ENCODE measurements at places on chromosomes 5 and 9.

- DNase-seq = peak; percentile 40
Observed at GRCh38 chr9:2298217-2298616, 283.1 kb downstream of the SMARCA2 start.

DNA sequence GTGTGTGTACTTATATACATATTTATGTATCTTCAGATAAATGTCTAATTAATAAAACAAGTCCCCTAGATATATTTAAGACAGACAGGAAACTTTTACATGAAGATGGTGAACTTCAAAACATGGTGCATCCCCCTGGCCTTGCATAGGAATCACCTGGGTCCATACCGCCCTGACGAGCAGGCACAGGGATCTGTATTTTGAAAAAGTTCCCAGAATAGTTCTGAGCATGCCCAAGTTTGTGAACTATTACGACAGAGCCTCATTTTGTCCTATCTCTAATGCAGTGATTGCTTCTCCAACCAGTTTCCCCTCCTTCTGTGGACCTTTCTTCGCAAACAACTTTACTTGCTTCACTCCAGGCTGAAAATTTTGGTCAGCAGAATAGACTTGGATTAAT, 98.1 kb downstream of the APBA1 start:
- no peak for DNase-seq

- no peak for DNase-seq
Observed at GRCh38 chr9:4639420-4639819, 22.7 kb upstream of the PLPP6 start.

GRCh38 chr9:93207326-93207814, 23.4 kb downstream of the WNK2 start:
- DNase-seq = peak; percentile 43

DNA sequence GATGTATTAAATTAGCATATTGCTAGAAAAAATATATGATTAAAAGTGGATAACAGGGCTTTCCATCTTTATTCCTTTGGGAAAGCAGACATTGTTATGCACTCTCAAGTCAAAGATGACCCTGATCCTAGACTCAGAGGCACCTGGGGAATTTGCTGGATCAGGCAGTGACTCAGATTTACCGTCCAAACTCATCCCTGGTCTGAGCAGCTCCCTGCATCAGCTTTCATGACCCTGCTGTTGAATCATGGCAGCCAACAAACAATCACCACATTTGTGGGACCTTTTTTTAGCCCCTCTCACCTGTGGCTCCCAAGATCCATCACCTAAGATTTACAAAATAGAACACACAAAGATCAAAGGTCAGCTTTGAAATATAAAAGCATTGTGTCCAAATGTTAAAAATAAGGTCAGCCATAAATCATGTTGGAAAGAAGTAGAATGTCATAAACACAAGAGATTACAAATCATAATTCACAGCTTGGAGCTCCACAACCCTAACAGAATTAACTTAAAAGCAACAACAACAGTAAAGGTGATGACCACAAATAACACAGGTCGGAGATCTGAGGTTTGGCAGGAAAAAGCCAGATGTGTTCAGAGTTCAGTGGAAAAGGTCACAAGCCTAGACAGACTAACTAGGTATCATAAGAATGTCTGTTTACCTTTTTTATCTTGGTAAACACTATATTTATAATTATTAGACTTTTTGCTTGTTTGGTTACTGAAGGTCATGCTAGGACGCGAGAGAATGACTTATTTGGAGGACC, 55.5 kb downstream of the ZFAND5 start:
- no peak for DNase-seq

GRCh38 chr5:88663793-88664216, 219.2 kb downstream of the MEF2C start:
- DNase-seq = no peak

- DNase-seq = no peak
Observed at GRCh38 chr9:130929571-130930038, 9.4 kb downstream of the FIBCD1 start.

- DNase-seq = no peak
Observed at GRCh38 chr5:35313291-35313690, 83.0 kb upstream of the PRLR start.

DNA sequence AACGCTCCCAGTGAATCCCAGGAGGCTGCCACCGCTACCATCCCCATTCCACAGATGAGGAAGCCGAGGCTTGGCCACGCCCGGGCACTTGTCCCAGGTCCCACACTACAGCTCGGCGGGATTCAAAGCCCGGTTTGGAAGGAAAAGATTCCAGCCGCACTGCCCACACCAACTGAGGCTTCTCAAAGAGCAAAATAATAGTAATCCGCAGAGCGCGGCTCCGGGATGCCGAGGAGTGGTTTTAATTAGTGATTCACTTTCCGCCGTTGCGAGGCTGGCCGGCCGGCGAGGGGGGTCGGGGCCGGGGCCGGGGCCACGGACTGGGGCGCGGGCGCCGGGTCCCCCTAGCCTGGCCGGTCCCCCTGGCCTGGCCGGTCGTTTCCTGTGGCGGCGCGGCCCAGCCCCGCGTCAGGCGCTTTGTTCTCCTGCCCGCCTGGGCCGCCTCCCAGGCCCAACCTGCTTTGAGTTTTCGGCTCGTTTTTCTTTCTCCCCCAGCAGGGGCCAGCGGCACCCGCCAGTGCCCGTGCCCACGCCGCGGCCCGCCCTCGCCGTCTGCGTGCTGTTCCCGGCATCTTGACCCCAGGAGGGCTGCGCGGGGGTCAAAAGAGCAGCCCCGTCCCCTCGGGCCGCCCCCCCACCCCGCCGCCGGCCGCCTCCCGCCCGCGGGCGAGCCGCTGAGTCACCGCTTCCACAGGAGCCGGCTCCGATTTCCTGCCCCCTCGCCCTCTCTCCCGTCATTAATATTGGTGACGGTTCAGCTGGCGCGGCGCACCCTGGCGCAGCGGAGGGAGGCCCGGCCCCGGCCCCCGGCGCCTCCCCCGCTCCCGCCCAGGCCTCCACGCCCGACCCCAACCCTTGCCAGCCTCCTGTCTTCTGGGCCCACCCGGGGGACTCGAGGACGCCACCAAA, 31.2 kb downstream of the FGF18 start:
- peak; percentile 12 for DNase-seq

DNA sequence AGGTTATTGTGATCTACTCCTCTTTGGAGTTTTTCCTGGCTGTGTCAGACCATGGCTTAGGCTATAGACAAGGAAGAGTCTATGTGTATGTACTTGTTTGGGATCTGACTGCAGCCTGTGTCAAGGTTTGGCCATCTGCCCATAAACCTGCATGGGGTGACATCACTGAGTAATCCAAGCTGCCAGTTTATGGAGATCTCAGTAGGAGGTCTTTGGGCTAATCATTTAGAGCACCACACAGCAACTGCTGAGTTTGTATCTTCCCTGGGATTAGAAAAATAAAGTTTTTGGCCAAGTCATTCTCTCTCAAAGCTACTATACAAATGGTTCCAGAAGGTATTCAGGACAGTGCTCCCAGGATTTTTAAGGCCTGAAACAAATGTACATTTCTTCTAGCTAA, 65.5 kb upstream of the HSPB3 start:
- DNase-seq = peak; percentile 82

- no peak for DNase-seq
Observed at GRCh38 chr5:161261668-161262323, 284.7 kb downstream of the GABRB2 start.

DNA sequence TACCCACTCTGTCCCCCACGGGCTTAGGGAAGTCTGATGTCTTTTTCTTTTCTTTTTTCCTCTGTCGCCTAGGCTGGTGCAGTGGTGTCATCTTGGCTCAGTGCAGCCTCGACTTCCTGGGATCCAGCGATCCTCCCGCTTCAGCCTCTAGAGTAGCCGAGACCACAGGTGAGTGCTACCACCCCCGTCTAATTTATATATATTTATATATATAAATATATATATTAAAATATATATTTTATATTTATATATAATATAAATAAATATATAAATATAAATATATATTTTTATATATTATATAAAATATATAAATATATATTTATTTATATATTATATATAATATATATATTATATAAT, 3.3 kb upstream of the ANXA2R start:
- no peak for DNase-seq

GRCh38 chr9:89078860-89079259, 87.6 kb downstream of the S1PR3 start:
- no peak for DNase-seq

DNA sequence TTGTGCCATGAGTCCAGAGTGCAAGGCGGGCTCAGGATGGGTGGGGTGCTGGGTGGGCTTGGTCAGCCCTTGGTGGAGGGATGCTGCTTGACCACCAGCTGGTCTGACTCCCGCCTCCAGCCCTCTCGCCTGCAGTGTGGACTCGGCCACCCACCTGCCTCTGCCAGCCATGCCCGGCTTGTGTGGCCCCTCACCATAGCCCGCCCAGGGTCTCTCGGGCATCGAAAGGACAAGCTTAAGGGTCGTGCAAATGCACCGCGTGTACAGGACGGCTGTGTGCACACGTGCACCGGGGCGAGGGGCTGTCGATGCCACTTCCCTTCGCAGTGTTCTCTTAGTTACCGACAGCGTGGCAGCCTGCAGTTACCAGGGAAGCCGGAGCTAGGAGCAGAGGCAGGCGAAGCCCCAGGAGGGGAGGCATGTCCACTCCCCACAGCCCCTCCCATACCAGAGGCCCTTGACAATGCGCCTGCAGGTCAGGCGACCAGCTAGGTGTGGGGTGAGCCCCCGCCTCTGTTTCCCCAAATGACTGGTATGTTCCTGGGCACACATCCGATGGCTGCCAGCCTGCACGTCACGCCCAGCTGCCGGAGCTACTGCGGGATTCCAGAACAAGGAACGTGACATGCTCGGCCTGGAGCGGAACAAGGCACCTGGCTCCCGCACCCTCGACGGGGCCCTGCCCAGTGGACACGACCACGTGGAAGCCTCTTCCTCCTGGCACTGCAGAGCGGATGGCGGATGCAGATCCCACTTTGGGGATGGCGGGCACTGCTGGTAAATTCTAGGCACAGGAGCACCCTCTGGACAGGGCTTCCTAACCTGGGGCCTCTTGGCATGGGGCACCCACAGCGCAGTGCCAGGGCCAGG, 7.8 kb downstream of the LCN9 start:
- DNase-seq = peak; percentile 12

DNA sequence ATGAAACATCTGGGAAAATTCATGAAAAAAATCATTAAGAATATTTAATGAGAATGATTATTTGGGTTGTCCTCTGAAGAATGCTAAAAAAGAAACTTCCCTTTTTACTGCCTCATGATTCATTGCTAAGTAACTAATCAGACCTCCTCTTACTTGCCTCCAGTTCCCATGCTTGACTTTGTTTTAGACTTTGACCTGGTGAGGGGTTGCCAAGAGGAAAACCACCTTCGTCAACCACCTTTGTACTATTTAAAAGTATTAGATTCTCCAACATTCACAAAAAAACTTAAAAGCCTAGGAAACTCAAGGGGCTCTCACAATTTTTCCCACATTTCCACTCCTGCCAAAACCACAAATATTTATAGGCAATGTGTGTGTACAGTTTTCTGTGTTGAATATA, 115.2 kb upstream of the ST8SIA4 start:
- DNase-seq = no peak

DNA sequence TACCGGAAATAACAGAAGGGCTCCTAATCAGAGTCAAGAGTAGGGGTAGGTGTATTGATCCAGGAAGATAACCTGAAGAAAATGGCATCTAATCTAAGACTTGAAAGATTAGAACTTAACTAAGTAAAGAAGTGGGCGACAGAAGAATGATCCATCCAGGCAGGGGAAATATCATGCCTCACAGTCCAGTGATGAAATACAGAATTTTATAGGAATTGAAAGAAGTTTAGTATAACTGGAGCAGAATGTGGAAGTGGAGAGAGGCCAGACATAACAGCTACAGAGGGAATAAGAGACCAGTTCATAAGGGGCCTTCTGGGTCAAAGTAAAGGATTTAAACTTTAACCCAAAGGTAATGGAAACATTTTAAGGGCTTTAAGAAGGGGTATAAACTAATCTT, 42.2 kb downstream of the ERP44 start:
- no peak for DNase-seq

GRCh38 chr5:69217151-69217511, 17.6 kb upstream of the CDK7 start:
- no peak for DNase-seq

DNA sequence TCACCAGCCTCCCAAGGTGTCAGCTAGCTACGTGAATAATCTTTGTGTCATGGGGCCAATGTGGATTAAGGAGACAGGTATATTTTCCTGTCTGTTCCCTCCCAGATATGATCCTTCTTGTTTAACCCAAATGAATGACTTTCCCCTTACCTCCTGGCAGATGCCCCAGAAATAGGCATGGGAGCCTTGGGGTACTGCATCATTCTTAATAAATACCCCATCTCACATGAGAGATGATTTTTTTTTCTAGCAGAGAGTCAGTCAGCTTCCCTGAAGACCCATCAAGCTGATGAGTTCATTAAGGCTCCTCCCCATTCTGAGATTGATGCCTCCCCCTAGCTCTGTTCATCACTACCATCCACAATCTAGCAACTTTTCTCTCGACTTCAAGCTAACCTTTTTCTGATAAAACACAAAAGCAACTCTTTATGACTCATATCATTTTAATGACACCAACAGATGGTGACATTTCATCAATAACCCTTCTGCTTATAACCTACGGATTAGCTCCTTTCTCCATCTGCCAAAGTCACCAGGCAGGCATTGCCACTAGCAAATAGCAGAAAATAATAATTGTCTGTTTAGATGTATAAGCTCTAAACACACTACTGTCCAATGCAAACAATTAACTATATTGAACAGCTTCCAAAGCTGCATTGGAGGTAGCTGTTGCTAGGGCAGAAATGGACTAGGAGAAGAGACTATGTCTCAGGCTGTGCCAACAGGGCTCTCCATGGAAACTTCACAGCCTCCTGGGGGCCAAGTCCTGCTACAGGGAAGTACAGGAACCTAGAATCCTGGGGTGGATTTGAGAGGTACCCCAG, 143.7 kb downstream of the ACER2 start:
- DNase-seq = peak; percentile 4

DNA sequence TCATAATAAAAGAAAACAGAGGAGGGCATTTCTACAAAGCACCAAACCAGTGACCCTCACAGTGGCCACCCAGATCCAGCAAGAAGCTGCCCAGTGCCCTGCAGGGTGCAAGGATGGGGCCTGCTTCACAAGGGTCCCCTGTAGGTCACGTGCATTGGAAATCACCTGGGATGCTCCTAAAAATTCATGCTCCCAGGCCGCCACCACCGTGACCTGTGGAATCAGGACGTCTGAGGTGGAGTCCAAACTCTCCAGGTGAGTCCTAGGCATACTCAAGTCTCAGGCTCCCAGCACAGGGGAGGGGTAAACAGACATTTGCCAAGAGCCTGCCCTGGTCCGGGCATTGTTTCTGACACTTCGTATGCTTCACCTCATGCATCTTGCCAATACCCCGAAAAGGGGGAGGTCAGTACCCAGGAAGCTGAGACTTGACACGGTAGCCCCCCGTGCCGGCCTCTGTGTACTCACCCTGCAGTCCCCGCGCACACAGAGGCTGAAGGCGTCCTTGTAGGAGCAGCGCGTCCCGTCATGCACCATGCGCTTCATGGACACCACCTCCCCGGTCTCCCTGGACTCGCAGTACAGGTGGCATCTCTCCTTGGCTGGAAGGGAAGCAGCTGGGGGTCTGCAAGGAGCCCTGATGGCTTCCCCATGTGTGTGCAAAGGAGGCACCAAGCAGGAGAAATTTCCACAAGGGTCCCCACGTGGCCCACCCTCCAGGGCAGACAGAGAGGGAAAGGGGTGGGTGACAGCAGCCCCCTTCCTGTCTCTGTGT, 75.5 kb downstream of the ZNF354C start:
- no peak for DNase-seq

- DNase-seq = no peak
Observed at GRCh38 chr5:139383275-139383992, at the start of gene SLC23A1. Gene SLC23A1, minus strand, starts transcription at chr5:139383297. Its CDS starts 44 bp downstream, at chr5:139383253.

- DNase-seq = no peak
Observed at GRCh38 chr5:170046241-170046640, 59.5 kb upstream of the FOXI1 start.

Data from NCI-H345 (cell line).